ENCODE measurements at places on chromosomes 11 and 22. TPM values are rescaled to one million over a fixed set of nuclear protein-coding genes. Genes with fewer than 3 reads are reported as not detected.

STK33 gene
- total RNA-seq: 0.57 TPM

FREY1 gene
- 0.72 TPM for total RNA-seq

TMEM191C gene
- 0.88 TPM for total RNA-seq

SLC22A6 gene
- not detected for total RNA-seq

BACE1 gene
- 32.6 TPM for total RNA-seq

FSHB gene
- not detected for total RNA-seq

C11orf91 gene
- not detected for total RNA-seq

BLID gene
- 6.6 TPM for total RNA-seq

IGLL1 gene
- total RNA-seq: not detected

RRAS2 gene
- 48.1 TPM for total RNA-seq

MN1 gene
- 7.2 TPM for total RNA-seq

VWCE gene
- 1.1 TPM for total RNA-seq

UPK3A gene
- not detected for total RNA-seq

MB gene
- total RNA-seq: not detected

CLMP gene
- total RNA-seq: 619 TPM

ARHGEF12 gene
- 89.9 TPM for total RNA-seq

MYEOV gene
- total RNA-seq: 46.8 TPM

SEC14L2 gene
- total RNA-seq: 9.8 TPM

OR5T3 gene
- not detected for total RNA-seq

MAPK8IP1 gene
- total RNA-seq: 9.7 TPM

BAIAP2L2 gene
- 3.4 TPM for total RNA-seq

APLNR gene
- not detected for total RNA-seq

C22orf42 gene
- not detected for total RNA-seq

CCDC15 gene
- 7.9 TPM for total RNA-seq

GRM5 gene
- under 0.01 TPM for total RNA-seq

MISFA gene
- total RNA-seq: not detected

SEZ6L gene
- total RNA-seq: not detected

GAL3ST1 gene
- not detected for total RNA-seq

IFITM1 gene
- 25.3 TPM for total RNA-seq
